ENCODE measurements at places on chromosomes 2 and 18.

- no peak for DNase-seq
These were observed 9.5 kb upstream of the SMARCAL1 start for GRCh38 chr2:216402751-216403150.

DNA sequence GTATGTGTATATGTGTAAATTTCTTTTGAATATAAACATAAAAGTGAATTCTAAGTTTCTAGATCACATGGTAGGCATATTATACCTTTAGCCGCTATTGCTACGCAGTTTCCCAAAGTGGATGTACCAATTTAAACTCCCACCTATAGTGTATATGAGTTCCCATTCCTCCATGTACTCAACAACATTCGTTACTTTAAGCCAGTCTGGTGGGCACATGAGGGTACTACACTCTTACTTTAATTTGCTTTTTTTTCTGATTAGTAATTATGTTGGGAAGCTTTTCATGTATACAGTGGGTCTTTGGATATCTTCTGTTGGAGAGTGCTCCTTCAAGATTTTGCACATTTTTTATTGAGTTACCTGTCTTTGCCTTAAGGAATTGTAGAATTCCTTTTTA, 683.8 kb downstream of the ERBB4 start:
- DNase-seq = no peak

- no peak for DNase-seq
These were observed 10.1 kb downstream of the RMP24 start for GRCh38 chr18:35982409-35983114.

DNA sequence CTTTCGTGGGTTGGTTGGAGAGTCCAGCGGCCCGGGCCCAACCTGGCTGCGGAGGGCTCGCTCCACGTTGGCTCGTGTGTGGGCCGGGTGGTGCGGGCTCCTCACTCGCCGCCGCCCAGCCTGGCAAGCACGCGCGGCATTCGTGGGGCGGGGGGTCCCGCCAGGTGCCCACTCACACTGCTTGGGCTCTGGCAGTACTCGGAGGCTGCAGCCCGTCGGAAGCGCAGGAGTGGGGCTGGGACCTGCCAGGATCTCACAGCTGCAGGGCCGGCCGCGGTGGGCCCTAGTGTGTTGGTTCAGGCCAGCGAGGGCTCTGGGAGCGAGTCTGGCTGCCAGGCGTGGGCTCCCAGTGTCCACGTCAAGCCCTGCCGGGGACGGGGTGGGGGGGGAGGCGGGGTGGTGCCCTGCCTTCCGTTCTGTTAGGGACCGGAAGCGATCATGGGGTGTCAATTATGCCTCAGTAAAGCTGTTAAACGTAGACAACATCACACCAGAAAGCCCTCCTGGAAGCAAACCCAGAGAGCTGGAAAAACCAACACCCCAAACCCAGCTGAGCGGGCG, 1.0 kb upstream of the HS6ST1 start:
- DNase-seq = no peak

GRCh38 chr18:34866739-34867138, 156.6 kb downstream of the DTNA start:
- no peak for DNase-seq

DNA sequence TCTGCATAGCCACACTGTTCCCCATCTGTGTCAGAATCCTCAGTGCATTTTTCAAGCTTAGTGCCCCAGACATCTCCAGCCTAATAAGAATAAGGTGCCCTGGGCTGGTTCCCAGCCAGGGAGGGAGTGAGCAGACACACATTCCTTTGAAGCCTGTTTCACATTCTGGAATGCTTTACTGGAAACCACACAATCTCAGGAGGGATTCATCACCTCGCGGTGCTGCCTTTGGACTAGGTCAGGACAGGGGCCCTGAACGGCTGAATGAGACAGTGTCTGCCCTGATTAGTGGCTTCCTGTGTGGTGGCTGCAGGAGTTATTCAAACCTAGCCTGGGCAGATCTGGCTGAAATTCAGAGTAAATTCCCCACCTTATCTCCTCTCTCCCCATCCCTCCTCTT, 108.0 kb upstream of the LDAH start:
- DNase-seq = no peak

DNA sequence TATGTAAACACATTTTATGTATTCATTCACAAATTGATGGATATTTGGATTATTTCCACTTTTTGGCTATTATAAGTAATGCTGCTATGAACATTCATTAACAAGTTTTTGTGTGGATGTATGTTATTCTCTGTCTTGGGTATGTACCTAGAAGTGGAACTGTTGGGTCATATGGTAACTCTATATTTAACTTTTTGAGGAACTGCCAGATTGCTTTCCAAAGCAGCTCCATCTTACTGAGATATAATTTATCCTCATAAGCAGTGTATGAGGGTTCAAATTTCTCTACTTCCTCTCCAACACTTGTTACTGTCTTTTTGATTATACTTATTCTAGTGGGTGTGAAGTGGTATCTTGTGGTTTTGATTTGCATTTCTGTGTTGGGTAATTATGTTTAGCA, 7.1 kb upstream of the EML6 start:
- no peak for DNase-seq

GRCh38 chr2:204468746-204469429, 76.4 kb upstream of the PARD3B start:
- no peak for DNase-seq

GRCh38 chr2:196079052-196079451, 10.4 kb upstream of the DNAH7 start:
- DNase-seq = no peak

- no peak for DNase-seq
These were observed 18.0 kb downstream of the MBP start for GRCh38 chr18:77114415-77115191.

DNA sequence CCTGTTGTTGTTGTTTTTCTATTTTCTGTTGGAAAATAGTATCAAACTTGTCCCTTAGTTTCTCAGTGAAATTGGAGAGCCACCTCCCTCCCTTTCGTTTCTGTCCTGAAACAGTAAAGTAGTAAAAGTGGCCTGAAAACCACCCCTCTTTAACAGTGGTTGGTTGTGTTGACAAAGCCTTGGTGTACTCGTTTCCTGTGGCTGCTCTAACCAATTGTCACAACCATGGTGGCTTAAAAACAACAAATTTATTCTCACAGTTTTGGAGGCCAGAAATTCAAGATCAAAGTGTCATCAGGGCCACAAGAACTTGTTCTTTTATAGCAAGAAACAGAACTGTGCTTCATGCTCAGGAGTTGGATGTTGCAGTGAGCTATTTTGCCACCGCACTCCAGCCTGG, 4.0 kb upstream of the DYSF start:
- DNase-seq = no peak

GRCh38 chr2:29010946-29011345, 29.8 kb downstream of the TOGARAM2 start:
- peak; percentile 20 for DNase-seq

DNA sequence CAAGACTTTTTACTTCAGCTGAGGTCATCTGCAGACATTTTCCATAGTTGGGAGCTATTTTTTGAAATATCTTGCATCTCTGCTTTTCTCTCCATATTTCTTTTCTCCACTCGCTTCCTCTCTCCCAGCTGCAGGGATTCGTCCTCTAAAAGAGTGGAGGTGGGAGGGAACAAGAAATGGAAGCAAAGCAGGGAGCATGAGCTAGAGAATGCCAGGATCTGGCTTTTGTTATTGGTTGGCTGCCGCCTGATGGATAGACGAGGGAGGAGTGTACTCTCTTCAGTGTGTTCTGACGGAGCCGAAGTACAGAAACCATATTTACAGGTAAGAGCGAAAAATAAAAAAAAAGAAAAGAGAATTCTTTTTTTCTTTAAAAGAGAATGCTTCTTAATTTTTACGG, at the start of gene CSRNP3:
TSS of gene CSRNP3 (plus strand) at position 282 of the 400 bp plus-strand sequence. CDS start 125,368 bp downstream, outside the sequence.
- DNase-seq = peak; percentile 91

- no peak for DNase-seq
These were observed 4.7 kb upstream of the KRCC1 start for GRCh38 chr2:88059979-88060906.

- DNase-seq = no peak
These were observed 39.7 kb downstream of the FOSL2 start for GRCh38 chr2:28432362-28432761.

DNA sequence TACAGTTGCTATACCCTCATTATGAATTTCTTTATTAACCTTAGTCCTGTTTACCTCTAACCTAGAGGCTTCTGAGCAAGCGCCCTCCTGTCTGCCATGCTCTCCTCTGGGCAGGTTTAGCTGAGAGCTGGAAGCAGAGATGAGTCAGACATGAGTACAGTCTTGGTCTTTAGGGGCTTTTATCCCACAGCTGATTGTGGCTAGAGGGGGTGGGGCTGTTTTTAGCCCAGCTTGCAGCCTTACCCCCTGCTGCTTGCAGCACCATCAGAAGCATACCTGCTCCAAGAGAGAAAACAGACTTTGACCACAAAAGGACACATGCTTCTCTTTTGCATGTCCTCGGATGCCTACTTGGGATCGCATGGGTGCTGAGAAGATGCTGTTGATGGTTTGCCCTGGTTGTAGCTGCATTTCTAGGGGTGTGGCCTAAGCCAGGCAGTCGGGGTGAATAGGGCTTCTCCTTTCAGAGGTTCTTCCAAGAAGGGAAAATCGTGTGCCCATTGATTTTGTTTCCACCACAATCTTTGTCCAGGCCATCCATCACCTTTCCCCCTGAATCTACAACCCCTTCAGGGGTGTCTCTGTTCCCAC, 115.0 kb upstream of the LGALSL start:
- no peak for DNase-seq

DNA sequence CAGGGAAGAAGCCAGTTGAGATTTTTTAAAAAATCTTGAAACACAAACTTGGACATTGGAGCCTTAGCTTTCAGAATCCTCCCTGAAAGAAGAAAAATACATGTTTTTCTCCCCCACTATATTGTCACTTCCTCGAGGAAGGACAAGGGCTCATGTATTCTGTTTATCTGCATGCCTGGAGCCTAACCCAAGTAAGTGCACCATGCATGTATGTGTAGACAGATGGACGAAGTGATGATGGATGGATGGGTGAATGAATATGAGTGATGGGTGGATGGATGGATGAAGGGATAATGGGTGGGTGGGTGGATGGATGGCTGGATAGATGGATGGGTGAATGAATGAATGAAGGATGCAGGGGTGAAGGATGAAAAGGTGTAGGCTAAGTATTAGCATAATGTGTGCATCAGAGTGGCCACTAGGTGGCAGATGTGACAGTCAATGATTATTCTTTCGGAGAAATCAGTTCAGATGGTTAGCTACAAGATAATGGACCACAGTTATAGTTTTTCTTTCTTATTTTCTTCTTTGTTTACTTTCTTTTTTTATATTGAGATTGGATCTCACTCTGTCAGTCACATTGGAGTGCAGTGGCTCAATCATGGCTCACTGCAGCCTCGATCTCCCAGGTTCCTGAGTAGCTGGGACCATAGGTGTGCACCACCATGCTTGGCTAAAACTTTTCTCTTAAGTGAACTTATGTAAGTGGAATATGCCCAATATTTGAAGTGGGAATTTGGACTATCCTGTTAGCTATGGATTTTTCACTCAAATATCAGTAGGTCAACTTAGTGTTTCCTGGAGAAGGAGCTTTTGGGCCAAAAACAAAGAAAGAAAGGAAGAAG, 18.5 kb upstream of the CCDC93 start:
- DNase-seq = no peak

DNA sequence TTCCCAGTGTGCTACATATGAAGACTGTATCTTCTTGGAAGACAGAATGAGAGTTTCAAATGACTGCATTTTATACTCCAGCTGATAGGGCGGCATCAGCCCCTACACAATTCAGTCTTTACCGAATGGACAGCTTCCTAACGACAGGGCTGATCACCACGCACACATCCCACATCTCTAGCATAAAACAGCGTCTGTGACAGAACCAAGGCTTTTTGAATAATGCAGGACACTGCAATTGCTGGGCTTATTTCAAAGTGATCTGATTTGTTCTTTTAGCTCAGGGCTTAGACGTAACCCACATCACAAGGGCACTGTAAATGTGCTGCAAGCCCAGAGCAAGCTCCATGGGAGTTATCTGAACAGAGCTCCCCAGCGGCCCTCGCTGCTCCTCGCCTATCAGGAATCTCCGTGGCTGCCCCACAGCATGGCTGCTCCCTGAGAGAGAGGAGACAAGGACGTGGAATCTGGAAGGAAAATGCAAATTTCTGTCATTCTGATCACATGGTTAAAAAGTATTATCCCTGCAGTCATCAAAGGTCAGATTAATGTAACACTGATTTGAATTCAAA, 158.5 kb upstream of the ALKAL2 start:
- DNase-seq = no peak

- DNase-seq = no peak
These were observed 151.1 kb upstream of the SLC1A4 start for GRCh38 chr2:64837925-64838641.

- no peak for DNase-seq
These were observed 14.6 kb downstream of the ITM2C start for GRCh38 chr2:230879271-230879882.

- no peak for DNase-seq
These were observed 18.3 kb downstream of the COL4A3 start for GRCh38 chr2:227182765-227183164.

DNA sequence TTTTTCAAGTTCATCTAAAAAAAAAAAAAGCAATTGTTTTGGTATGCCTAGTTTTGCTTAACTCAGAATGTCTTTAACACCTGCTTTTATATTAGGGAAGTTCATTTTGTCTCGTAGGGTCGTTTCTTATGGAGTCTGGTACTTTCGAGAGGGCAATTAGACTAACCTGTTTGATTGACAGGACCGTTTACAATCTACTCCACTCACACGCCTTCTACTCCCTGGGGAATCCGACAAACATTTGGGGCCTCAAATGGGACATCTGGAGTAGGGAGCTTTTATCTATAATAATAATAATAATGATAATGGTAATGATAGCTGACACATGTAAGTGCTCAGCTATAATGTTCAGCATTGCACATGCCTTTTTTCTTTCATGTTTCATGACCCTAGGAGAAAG, 261.6 kb upstream of the RASGRP3 start:
- DNase-seq = no peak

GRCh38 chr2:70062270-70062669, 25.0 kb upstream of the PCBP1 start:
- DNase-seq = no peak

DNA sequence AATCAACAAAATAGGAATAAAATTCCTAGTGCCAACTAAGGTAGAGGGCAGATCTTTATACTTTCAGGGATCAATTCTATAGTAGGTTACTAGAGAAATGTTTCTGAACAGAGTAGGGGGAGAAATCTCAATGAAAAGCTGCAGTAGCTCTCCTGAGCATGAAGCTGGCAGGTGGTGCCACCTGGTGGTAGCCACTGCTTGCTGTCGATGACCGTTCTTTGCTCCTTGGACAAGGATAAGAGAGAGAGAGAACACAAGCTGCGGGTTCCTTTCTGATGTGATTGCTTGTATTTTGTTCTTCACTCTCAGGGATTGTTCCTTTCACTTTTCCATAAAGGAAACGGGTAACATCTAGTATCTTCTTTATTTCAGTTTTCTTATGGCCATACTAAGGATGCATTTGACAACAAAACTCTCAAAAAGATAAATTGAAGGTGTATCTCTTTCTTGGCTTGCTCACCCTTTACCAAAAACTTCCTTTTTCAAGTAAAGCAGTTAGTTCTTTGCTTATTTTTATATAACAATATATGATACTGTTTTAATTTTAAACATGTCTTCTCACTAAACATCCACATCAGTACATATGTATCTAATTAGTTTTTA, 18.6 kb upstream of the MRPL19 start:
- peak; percentile 82 for DNase-seq

- DNase-seq = no peak
These were observed 24.9 kb upstream of the GALNT3 start for GRCh38 chr2:165818920-165819319.

GRCh38 chr2:58540681-58541080, 299.6 kb upstream of the FANCL start:
- no peak for DNase-seq

GRCh38 chr18:31049189-31049588, 6.6 kb upstream of the DSC3 start:
- DNase-seq = no peak

- DNase-seq = no peak
These were observed 4.2 kb downstream of the CAPN10 start for GRCh38 chr2:240590681-240591111.

All from renal pelvis (tissue), 12 donors.